ENCODE measurements at places on chromosomes 2 and 18.

GRCh38 chr2:159285929-159286708 is at the start of gene WDSUB1:
WDSUB1 (minus strand) TSS chr2:159286703; CDS start chr2:159283069, 3,634 bp downstream.
- DNase-seq, result peak; percentile 34

DNA sequence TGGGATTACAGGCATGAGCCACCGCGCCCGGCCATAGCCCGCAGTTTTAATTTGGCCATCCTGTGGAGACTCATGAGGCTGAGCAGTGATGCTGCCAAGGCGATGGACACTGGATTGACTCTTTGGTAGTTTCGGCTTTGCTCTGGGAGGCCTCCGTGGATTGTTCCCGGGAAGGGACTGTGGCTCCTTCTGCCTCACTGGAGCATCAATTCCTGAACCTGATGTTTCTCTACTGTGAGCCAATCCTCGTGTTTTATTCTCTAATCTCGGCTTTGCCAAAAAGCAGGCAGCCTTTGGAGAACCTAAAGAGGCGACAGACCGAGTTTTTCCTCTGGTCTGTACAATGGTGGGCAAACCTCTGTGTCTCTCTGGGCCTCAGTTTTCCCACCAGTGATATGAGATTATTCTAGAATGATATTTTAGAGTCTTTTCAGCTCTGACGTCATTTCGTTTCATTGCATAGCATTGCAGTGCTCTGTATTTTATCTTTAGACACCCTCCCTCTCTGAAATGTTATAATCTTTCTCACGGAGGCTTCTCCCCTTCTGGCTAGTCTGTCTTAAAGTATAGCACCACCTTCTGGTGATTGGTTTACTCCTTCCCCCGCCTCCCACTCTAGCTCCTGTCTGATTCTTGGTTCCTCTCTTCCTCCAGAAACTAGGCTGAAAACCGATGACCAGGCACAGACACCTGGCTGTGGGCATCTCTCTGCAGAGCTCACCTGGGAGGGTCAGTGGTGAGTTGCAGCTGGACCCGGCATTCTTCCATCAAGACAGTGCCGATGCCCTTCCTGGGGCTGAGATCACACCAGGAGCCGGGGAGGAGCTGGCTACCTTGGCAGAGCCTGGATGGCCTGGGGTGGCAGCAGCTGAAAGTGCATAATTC is 341.3 kb downstream of the MYCN start:
- DNase-seq, result no peak

- DNase-seq, result no peak
Measured at GRCh38 chr2:224025874-224026273, 13.2 kb downstream of the SERPINE2 start.

- DNase-seq, result no peak
Measured at GRCh38 chr2:227824711-227825110, 11.1 kb downstream of the CCL20 start.

GRCh38 chr2:1481406-1482252 is 68.4 kb downstream of the TPO start:
- DNase-seq, result no peak

GRCh38 chr18:26386441-26386840 is 160.2 kb downstream of the TAF4B start:
- DNase-seq, result peak; percentile 73

DNA sequence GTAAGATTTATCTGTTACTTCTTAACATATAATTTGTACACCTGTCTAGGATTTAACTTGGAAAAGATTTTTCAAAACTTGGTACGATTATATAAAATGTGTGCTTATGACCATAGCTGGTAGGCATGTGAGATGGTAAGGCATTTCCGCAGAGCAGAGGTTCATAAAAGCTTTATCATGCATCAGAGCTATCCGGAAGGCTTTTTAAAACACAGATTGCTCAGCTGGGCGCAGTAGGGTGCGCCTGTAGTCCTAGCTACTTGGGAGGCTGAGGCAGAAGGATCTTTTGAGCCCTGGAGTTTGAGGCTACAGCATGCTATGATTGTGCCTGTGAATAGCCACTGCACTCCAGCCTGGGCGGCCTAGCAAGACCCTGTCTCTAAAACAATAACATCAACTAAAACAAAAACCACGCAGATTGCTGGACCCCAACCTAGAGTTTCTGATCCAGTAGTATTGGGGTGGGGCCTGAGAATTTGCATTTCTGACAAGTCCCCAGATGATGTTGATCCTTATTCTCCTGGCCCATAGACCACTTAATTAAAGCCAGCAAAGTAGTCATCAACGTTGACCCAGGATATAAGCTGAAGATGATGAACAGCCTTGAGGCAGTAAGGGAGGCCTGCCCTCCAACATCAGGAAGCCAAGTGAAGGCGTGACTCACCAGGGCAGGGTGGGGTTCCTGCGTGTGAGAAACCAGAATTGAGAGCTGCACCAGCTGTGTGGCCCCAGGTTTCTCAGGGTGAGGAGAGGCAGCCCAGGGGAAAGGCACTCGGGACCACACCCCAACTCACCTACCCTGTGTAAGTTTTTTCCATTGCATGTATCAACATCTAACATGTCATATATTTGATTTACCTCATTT is 21.6 kb upstream of the SLC20A1 start:
- DNase-seq, result peak; percentile 72

DNA sequence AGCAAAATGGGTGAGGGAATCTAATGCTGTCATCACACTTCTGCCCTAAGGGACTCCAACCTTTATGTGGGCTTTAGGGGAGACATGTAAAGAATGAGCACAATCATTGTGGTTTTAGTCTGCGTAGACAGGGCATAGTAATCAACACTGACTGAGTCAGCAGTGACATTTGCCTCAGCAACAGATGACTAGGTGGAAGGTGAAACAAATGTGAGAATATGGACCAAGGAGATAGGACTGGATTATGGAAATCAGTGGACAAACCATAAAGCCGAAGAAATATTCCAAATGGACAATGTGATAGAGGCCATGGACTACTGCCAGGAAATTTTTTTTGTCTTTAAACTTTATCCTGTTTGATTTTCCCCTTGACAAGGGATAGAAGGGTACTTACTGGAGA is 83.9 kb downstream of the PDK1 start:
- DNase-seq, result peak; percentile 84

- DNase-seq, result no peak
Measured at GRCh38 chr2:195648787-195649186, 8.2 kb upstream of the SLC39A10 start.

GRCh38 chr18:6557057-6557769 is 142.5 kb upstream of the L3MBTL4 start:
- peak; percentile 54 for DNase-seq

DNA sequence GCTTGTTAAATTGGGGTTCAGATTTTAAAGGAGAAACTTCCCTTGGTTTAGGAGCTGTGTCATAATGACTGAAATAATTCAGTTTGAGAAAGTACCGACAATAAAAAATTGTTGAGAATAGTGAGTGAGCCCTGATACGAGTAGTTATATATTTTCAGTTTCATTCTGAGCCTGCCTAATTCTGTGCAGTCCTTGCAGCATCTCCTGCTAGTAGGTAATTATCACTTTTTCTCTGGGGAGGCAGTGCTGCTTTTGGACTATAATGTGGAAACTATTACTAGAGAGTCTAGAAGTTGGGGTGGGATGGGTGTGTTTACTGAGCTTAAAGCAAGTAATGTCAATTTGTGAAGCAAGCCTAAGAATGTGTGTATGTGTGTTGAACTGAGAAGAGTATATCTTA is 21.7 kb downstream of the ZNF638 start:
- DNase-seq, result no peak

- DNase-seq, result no peak
Measured at GRCh38 chr18:34871435-34871834, 161.3 kb downstream of the DTNA start.

GRCh38 chr18:7561909-7562460 is 5.1 kb upstream of the PTPRM start:
- no peak for DNase-seq

GRCh38 chr18:22066083-22066485 is 103.3 kb upstream of the GATA6 start:
- no peak for DNase-seq

DNA sequence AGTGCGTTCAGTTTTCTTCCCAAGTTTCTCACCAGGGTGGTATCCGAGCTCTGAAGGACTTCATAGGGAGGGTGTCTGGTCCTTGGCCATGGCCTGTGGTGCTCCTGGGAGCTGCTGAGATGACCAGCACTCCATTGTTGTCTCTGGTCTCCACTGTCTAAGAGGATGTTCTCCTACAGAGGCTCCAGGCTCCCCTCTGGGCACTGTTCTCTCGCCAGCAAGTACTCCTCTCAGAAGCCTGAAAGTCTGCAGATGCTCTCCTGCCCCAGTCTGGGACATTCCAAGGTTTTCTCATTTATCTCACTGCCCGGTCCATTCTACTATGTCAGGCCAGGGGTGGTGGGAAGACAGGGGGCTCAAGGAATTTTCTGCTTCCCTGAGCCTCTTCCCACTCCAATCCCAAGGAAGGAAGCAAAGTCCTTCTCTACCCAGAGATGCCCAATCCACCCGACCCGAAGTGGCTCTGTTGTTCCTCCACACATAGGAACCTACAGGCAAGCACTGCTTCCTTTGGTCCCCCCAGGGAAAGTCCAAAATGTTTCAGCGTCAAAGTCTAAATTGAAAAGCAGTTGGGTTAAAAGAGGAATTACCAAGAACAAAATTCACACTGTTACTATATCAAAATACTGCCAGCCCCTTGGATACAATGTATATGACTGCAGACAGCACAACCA is 110.5 kb downstream of the GYPC start:
- no peak for DNase-seq

GRCh38 chr2:37324786-37325624 is at the start of gene PRKD3:
PRKD3 (minus strand) TSS chr2:37324833; CDS start chr2:37316524, 8,309 bp downstream.
- DNase-seq, result peak; percentile 75

DNA sequence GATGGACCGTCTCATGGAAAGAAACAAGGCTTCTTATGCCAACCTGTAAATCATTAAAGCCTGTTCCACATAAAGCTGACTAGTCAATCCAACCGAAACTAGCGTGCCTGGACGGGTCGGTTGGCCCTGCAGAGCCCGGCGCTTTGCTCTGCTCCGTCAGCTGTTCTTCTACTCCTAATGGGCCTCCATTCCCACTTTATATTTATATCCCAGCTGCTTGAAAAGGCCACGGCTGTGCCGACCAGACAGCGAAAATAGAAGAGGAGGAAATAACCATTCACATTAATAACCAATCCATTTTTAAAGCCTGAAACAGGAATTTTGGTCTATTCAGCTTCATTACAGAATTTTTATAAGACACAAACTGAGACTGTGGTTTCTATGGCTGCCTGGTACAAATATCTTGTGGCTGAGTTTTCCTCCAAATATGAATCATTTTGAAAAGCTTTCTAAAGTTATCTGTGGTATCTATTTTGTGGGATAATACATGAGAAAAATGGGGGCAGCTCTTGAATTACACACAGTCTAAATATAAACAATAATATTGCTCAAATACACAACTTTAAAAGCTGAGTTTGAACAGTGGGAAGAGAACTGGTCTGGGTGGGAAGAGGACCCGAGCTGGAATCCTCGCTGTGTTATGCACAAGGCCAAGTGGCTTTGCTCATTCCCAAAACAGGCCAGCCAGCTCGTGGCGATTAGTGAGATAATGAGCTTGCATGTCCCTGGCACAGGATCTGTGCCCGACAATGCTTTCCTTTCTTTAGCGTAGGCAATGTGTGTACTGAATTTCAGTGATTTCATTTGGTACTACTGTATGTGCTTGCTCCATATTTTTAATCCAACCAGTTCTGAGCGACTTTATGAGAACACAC is 10.5 kb upstream of the FAM124B start:
- peak; percentile 69 for DNase-seq

- DNase-seq, result no peak
Measured at GRCh38 chr2:20128506-20129330, 77.3 kb upstream of the LAPTM4A start.

- no peak for DNase-seq
Measured at GRCh38 chr2:42281416-42282081, 79.5 kb downstream of the COX7A2L start.

GRCh38 chr2:105796791-105797190 is 52.1 kb downstream of the NCK2 start:
- no peak for DNase-seq

DNA sequence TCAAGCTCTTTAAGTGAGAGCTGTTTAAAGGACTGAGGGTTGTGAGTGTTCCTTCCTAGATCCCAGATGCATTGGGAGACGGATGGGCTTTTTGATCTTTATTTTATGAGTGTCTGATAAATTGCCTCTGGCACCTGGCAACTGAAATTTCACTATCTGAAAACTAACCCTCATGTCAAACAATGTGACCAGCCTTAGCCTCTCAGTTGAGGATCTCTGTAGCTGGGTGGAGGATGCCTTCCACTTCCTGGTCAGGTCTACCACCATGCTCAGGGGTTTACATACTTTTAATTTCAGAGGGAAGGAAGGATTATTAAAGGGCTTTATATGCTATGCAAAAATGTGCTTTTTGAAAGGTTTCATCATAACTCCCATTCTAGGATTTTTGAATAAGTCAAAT is 70.5 kb upstream of the NT5C1B start:
- no peak for DNase-seq

DNA sequence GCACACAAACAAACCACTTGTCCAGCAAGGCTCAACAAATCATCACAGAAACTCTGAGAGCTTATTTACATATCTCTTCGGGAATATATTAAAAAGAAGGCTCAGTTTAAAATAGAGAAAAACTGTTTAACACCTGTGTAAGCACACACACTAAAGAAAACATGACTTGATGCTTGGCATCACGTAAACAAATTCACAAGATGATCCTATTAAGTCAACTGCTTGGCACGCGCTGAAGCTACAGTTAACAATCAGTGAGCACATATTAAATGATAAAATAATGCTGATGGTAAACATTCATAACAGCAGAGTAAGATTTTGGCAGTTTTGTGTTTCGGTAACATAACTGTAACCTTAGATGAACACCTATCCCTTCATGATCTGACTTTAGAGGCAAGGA is 4.3 kb upstream of the HES6 start:
- DNase-seq, result no peak

GRCh38 chr2:17815468-17816184 is 634 bp upstream of the MSGN1 start:
- DNase-seq, result no peak

DNA sequence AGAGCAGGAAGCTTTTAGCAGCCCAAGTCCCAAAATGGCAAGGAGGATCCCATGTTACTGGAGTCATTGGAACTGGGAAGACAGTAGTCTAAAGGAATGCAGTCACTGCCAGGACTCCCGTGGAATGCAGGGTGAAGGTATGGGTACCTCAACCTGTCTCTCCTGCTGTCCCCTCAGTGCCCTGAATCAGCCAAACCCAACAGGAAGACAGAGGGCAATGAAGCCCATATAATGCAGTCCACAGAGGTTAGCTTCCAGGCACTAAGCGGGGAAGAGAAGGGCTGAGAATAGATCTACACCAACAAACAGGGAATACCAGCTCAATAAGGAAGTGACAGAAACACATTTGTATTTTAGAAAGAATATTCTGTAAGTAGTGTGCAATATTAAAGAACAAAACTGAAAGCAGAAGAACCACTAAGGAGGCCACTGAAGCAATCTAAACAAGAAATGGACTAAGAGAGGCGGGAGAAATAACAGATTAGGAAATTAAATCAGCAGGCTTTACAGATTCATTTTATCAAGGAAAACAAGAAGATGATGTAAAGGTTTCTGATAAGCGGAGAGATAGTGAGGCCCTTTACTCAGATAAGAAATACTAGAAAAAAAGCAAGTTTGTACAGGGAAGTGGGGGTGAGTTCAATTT is 8.3 kb downstream of the NEMP2 start:
- no peak for DNase-seq
